ENCODE measurements at places on chromosomes 7 and 10. TPM values are rescaled to one million over a fixed set of nuclear protein-coding genes. Genes with fewer than 3 reads are reported as not detected.

IKZF1 gene
- not detected for total RNA-seq

PKD2L1 gene
- total RNA-seq: not detected

HIBADH gene
- total RNA-seq: 102 TPM

COL1A2 gene
- 961 TPM for total RNA-seq

SRGN gene
- 865 TPM for total RNA-seq

CUZD1 gene
- 0.02 TPM for total RNA-seq

KLLN gene
- 0.69 TPM for total RNA-seq

NEUROD6 gene
- total RNA-seq: not detected

FRA10AC1 gene
- 2.8 TPM for total RNA-seq

MMP21 gene
- total RNA-seq: 0.05 TPM

MSMB gene
- total RNA-seq: not detected

MAGI2 gene
- total RNA-seq: 1.2 TPM

ITGA8 gene
- 0.25 TPM for total RNA-seq

SAMD8 gene
- total RNA-seq: 24.5 TPM

SPDYE16 gene
- total RNA-seq: 0.22 TPM

C10orf53 gene
- total RNA-seq: not detected

SKIDA1 gene
- total RNA-seq: 1.9 TPM

EVX1 gene
- not detected for total RNA-seq

CRTAC1 gene
- not detected for total RNA-seq

RPA3 gene
- 127 TPM for total RNA-seq

RBP3 gene
- total RNA-seq: not detected

GRK5 gene
- 3.9 TPM for total RNA-seq

VWDE gene
- 4.4 TPM for total RNA-seq

GTF2I gene
- 156 TPM for total RNA-seq

LAMB4 gene
- total RNA-seq: 0.30 TPM

SH2B2 gene
- total RNA-seq: 0.44 TPM

EGR2 gene
- total RNA-seq: not detected

DRGX gene
- total RNA-seq: not detected

TMEM130 gene
- total RNA-seq: 0.37 TPM

MMD2 gene
- not detected for total RNA-seq

PRKAR2B gene
- 7.7 TPM for total RNA-seq

AASS gene
- 2.4 TPM for total RNA-seq

MAT1A gene
- not detected for total RNA-seq

TMEM176B gene
- not detected for total RNA-seq

OPN1SW gene
- not detected for total RNA-seq

NEURL1 gene
- total RNA-seq: 19.9 TPM

GRID2IP gene
- 0.02 TPM for total RNA-seq

MMRN2 gene
- not detected for total RNA-seq

UCN3 gene
- total RNA-seq: not detected

IRF5 gene
- total RNA-seq: 1.8 TPM

ZDHHC16 gene
- total RNA-seq: 67.8 TPM

MALRD1 gene
- total RNA-seq: not detected

PIP gene
- total RNA-seq: not detected

RGS10 gene
- total RNA-seq: 32.4 TPM

BBS9 gene
- total RNA-seq: 9.1 TPM

CPN1 gene
- not detected for total RNA-seq

ZNF775 gene
- total RNA-seq: 2.5 TPM

TRIM73 gene
- 0.12 TPM for total RNA-seq

TSPAN15 gene
- 109 TPM for total RNA-seq

SPDYE5 gene
- total RNA-seq: not detected

SGMS1 gene
- total RNA-seq: 23.1 TPM

FBXL13 gene
- total RNA-seq: 0.59 TPM

ZNF488 gene
- total RNA-seq: 0.79 TPM

LEP gene
- not detected for total RNA-seq

HABP2 gene
- total RNA-seq: not detected
